NCI-H460 (cell line): ENCODE measurements at places on chromosomes 13 and 19.

- DNase-seq: no peak
These were observed 9.2 kb downstream of the NOSIP start for GRCh38 chr19:49570997-49571676.

DNA sequence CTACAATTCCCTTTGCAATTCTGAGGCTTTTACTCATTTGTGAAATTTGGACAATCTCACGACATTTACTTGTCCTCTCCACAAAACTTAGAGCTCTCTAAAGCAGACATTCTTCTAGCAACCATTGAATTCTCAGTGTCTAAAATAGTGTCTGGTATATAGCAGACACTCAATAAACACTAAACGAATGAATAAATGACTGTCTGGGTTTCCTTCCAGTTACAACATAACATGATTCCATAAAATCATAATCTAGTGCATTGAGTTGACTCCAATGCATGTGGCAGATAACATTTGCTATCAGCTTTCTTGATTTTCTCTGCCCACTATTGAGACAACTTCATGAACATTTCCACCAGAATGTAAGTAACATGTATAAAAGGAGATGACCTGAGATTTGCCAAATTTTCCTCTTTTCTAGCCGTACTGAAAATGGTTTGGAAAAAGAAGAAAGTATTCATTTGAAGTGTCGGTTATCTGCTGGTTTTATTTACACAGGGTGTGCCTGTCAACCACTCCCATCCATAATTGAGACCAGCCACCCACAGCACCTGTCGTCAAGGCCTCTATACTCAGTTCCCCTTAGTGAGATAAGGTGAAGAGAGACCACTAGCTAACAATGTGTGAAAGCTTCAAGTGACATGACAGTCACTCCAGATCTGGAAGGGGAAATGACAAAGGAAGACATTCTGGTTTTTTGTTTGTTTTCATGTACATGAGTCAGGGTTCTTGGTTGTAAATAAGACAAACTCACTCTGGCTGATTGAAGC lies 4.8 kb upstream of the SERP2 start:
- DNase-seq: no peak

DNA sequence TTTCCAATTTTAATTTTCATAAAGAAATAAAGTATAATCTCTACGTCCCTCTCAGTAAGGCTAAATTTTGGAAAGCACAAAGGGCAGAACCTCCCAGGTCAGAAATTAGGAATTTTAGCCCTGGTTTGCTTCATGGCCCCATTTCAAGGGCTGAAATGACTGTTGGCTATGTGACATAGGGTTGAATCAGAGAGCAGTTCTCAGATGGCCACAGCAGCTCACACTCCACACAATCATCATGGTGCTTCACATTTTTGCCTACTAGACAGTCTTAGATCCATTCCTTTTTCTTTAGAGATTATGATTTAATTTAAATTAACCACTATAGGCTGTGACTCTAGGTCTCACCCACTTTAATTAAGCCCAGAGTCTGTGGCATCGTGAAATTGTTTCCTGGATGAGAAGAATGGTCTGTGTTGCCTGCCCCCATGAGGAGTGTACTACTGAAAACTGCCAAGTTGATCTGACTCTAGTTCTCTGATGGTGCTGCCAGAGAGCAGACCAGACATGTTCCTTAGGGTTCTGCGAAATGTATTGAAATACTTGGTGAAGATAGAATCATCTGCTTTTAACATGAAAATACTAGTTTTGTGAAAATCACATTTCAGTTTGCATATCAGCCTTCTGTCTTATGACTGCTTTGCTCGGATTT lies 57.4 kb downstream of the ESD start:
- DNase-seq: no peak

- DNase-seq: no peak
These were observed 609.5 kb downstream of the UQCRFS1 start for GRCh38 chr19:28603453-28603852.

DNA sequence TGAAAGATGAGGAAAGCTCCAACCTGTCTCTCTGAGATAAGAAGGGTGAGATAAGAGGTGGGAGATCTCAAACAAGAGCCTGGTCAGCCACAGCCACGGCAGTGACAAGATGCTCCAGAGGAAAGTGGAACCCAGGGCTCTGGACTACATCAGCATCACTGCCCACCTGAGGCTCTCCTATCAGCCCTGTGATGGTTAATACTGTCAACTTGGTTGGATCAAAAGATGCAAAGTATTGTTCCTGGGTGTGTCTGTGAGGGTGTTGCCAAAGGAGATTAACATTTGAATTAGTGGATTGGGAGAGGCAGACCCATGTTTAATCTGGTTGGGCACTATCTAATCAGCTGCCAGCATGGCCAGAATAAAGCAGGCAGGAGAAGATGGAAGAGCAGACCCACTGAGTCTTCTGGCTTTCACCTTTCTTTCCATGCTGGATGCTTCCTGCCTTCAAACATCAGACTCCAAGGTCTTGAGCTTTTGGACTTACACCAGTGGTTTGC lies 476.6 kb upstream of the NBEA start:
- no peak for DNase-seq

GRCh38 chr19:58229255-58229639 lies 533 bp downstream of the ZNF544 start:
- no peak for DNase-seq

- no peak for DNase-seq
These were observed 41.7 kb downstream of the UNC13A start for GRCh38 chr19:17646441-17646840.

GRCh38 chr13:49443704-49444523 lies at the start of the genes CAB39L and SETDB2:
Gene CAB39L, minus strand, starts transcription at chr13:49444064. Its CDS starts 61,154 bp downstream, at chr13:49382910.
Gene SETDB2, plus strand, starts transcription at chr13:49444274. Its CDS starts 7,620 bp downstream, at chr13:49451894.
- DNase-seq: peak; percentile 96

DNA sequence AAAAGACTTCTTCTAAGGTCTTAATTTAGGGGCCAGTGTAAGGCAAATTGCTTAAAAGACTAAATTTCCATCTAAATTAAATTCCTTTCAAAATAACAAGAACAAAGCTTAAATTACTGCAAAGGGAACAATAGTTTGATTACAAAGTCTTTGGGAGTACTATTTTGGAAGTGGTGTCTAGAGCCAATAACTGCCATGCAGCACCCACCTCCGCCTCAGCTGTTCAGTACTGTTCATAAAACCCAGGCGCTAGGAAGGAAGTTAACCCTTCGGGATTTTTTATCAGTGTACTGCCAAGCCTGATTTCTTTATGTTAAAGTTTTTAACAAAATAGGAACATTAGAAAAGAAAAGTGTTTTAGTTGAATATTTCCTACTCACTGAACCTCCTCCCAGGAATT lies 210.1 kb downstream of the LIG4 start:
- no peak for DNase-seq

- no peak for DNase-seq
These were observed 430 bp downstream of the ZNF358 start for GRCh38 chr19:7516333-7516732.

- DNase-seq: peak; percentile 38
These were observed 116.4 kb downstream of the TM9SF2 start for GRCh38 chr13:99617474-99618255.
